ENCODE measurements at places on chromosomes 16 and 17. TPM values are rescaled to one million over a fixed set of nuclear protein-coding genes. Genes with fewer than 3 reads are reported as not detected.

The TPSG1 gene
- total RNA-seq, result not detected

The C17orf100 gene
- 0.24 TPM for total RNA-seq

The FSCN2 gene
- 1.9 TPM for total RNA-seq

The MRPL38 gene
- total RNA-seq, result 29.9 TPM

The SLC6A2 gene
- not detected for total RNA-seq

The SEZ6L2 gene
- total RNA-seq, result 5.3 TPM

The COTL1 gene
- 38.4 TPM for total RNA-seq

The TLCD1 gene
- 9.4 TPM for total RNA-seq

The RNF43 gene
- 4.6 TPM for total RNA-seq

The AARS1 gene
- 270 TPM for total RNA-seq

The PTGES3L gene
- 0.21 TPM for total RNA-seq

The TBC1D3I gene
- not detected for total RNA-seq

The CRYM gene
- 0.64 TPM for total RNA-seq

The CACNG4 gene
- under 0.01 TPM for total RNA-seq

The TERB1 gene
- total RNA-seq, result 0.21 TPM

The POLR2A gene
- total RNA-seq, result 40.7 TPM

The TIGD7 gene
- total RNA-seq, result 3.6 TPM

The NAGS gene
- 31.1 TPM for total RNA-seq

The NXN gene
- total RNA-seq, result 80.4 TPM

The P2RX5 gene
- total RNA-seq, result 3.6 TPM

The NACA2 gene
- not detected for total RNA-seq

The TP53TG3F gene
- not detected for total RNA-seq

The ABCA3 gene
- 3.9 TPM for total RNA-seq

The TMEM235 gene
- not detected for total RNA-seq

The ERBB2 gene
- 36.6 TPM for total RNA-seq

The C16orf86 gene
- 0.85 TPM for total RNA-seq

The DHRS7C gene
- total RNA-seq, result not detected

The LPO gene
- total RNA-seq, result 0.21 TPM

The MYL4 gene
- total RNA-seq, result not detected

The DHX38 gene
- total RNA-seq, result 38.6 TPM

The KRTAP17-1 gene
- not detected for total RNA-seq

The TLCD3A gene
- 32.8 TPM for total RNA-seq

The RPRML gene
- not detected for total RNA-seq

The CLEC19A gene
- total RNA-seq, result not detected

The KCTD2 gene
- total RNA-seq, result 10.4 TPM

The IGSF6 gene
- total RNA-seq, result not detected

The LHX1 gene
- total RNA-seq, result 1.2 TPM

The BCO1 gene
- total RNA-seq, result 0.24 TPM

The CCDC154 gene
- total RNA-seq, result 0.43 TPM

The FBXO39 gene
- total RNA-seq, result not detected

The ANKRD11 gene
- total RNA-seq, result 38.8 TPM

The MYH3 gene
- total RNA-seq, result 0.48 TPM

The MMP28 gene
- 37.8 TPM for total RNA-seq

The NKIRAS2 gene
- total RNA-seq, result 23.4 TPM
